Activated CD8-positive, alpha-beta memory T cell treated with anti-CD3 and anti-CD28 coated beads for 1 hour (primary cell): ENCODE measurements at places on chromosomes 2 and 18.

DNA sequence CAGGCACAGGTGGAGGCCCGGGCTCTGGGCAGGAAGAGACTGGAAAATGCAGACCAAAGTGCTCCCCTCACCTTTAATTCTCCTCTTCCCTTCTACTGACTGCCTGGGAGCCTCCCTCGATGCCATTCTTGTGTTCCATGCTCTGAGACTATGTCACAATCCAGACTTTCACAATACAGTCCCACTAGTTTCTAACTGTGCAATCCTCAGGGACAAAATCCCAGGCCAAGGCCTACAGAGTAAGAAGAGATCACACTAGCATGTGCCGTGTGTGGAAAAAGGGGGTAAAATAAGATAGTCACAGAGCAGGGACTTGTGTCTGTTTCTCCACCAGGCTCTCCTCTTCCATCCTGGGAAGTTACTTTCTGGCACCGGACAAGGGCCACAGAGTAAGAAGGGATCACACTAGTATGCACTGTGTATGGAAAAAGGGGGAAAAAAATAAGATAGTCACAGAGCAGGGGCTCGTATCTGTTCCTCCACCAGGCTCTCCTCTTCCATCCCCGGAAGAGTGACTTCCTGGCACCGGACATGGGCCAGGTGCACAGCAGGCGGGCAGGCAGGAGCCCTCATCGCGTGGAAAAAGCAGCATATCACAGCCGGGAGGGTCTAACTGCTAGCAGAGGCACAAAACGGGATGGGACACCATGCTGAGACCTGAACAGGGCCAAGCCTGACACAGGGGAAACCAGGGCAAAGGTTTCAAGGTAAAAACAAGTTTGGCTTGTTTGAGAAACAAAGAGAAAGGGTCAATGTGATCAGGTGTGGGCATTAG is 9.6 kb downstream of the CYB5A start:
- no peak for DNase-seq

GRCh38 chr2:56248965-56249742 is 65.4 kb downstream of the CCDC85A start:
- no peak for DNase-seq

- DNase-seq, result no peak
These were observed 58.1 kb downstream of the DGKD start for GRCh38 chr2:233412405-233412804.

- DNase-seq, result no peak
These were observed 97.4 kb upstream of the NABP1 start for GRCh38 chr2:191580581-191580980.

- DNase-seq, result no peak
These were observed 517.0 kb downstream of the NRXN1 start for GRCh38 chr2:50514901-50515300.

- peak; percentile 20 for DNase-seq
These were observed 378 bp upstream of the IAH1 start for GRCh38 chr2:9473985-9474360.

GRCh38 chr2:13550285-13551231 is 833.8 kb downstream of the TRIB2 start:
- DNase-seq, result no peak

DNA sequence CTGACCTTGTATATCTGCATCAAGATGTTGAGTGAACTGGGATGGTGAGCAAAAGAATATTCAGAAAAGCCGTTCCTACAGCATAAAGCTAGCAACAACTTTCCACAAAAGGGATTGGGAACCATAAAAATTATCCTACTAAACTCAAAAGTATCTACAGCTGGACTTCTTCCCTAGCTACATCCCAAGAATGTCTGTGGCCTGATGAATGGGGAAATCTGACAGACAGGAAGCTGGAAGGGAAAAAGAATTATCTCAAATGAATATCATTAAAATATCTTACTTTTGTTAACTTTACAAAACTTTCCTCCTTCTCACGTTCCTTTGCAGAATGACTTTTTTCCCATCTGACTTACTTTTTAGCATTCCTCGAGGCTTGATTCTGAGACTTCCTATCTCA is 150.9 kb downstream of the PDE11A start:
- DNase-seq, result no peak

GRCh38 chr2:149094217-149095015 is 55.9 kb downstream of the LYPD6B start:
- DNase-seq, result no peak

DNA sequence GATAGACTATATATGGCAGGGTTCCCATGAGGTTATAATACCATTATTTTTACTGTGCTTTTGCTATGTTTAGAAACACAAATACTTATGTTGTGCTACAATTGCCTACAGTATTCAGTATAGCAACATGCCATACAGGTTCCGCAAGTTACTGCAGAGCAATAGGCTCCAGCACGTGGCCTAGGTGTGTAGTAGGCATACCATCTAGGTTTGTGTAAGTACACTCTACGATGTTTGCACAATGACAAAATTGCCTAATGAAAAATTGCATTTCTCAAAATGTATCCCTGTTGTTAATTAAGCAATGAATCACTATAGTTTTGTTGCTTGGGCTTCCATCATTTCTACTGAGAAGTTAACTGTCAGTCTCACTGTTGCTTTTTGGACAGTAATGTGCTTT is 9.8 kb downstream of the CD302 start:
- no peak for DNase-seq

DNA sequence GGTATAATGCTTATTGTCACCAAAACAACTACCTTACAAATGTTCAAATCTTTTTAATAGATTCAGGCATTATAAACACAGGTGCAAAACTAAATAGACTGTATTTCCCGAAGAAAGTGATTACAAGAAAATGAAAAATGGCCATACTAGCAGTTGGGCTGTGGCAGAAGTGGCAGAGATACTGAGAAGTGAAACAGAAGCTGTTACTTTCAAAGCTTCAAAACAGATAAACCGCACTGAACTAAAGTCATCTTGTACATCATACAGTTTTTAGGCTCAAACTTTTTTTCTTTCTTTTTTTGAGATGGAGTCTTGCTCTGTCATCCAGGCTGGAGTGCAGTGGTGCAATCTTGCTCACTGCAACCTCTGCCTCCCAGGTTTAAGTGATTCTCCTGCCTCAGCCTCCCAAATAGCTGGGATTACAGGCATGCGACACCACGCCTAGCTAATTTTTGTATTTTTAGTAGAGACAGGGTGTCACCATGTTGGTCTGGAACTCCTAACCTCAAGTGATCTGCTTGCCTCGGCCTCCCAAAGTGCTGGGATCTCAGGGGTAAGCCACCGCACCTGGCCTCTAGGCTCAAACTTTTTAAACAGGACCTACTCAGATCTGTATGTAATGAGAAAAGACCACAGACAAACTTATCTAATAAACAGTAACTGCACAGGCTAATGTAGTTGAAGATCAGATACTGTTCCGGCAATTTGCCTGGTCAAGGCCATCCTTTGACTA is 77.9 kb upstream of the SATB2 start:
- DNase-seq, result no peak

- DNase-seq, result no peak
These were observed 28.4 kb downstream of the FAM228A start for GRCh38 chr2:24203029-24203786.

DNA sequence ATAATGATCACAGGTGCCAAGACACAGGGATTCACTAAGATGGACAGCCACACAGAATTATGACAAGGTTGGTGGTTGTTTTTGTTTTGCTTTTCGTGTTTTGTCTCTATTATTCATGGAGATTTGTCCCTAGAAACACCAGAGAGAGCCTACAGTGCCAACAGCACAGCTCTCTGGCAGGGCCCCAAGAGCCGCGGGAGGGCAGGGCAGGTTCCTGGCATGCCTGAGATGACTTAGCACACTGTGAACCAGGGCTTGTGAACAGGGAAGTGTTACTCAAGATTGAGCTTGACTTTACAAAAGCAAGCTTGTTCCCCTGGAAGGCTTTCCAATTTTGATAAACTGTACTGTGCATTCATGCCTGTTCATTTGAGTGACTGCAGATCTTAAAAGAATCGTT is 437.4 kb upstream of the SALL3 start:
- no peak for DNase-seq

GRCh38 chr2:45781464-45781811 is 130.0 kb downstream of the PRKCE start:
- no peak for DNase-seq

DNA sequence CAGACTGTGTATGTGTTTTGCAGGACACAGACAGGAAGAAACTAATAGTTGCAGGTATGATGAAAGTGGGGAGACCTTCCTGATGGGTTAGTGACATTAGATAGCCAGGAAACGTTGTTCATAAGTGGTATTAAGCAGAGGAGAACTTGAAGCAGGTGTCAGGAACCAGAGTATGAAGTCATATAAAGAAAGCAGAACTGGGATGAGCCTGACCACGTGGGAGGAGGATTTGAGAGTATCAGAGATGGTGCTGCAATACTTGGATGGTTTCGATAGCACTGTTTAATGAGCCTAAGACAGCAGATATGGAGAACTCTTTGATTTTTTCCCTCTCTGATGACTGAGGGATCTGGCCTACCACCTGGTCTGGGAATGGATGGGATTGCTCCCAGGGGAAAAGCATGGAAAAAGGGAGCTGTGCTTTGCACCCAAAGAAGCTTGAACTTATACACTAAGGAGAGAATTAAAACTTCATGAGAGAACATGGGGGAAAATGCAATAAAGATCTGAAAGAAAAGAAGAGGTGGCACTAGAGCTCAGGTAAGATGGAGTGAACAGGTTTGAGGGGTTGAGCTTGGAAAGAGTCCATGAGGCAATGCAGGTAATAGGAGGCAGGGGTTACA is 226.0 kb upstream of the LRRTM1 start:
- no peak for DNase-seq

DNA sequence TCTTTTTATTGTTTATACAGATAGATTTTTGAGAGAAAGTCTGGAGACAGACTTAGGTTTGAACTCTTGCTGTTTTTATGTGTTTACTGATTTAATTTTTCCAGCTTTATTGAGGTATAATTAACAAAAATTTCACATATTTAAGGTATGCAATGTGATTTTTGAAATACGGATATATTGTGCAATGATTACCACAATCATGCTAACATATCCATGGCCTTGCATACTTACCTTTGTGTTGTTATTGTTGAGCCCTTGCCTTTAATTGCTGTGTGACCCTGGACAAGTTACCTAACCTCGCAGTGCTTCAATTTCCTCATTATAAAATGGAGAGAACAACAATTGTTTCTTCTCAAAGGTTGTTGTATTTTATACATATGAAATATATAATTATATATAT is 13.9 kb upstream of the RBMS1 start:
- DNase-seq, result no peak

GRCh38 chr2:74755386-74755785 is 78.5 kb upstream of the HK2 start:
- no peak for DNase-seq

DNA sequence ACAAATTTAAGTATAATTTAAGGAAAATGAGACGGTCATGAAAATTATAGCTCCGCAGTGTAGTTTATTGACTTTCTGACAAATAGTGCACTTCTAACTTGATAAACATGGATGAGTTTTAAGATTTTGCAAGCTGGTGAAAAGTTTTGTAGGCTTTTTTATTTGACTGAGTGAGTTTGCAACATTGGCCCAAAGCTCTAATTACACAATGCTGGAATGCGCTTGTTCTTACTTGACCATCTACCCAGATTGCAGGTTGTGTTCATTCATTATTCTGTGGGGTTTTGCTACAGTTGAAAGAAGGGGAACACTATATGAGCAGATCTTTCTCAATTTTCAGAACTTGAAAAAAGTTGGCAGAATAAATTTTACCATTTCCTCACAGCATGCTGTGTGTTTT is 13.5 kb downstream of the SPOPL start:
- no peak for DNase-seq

DNA sequence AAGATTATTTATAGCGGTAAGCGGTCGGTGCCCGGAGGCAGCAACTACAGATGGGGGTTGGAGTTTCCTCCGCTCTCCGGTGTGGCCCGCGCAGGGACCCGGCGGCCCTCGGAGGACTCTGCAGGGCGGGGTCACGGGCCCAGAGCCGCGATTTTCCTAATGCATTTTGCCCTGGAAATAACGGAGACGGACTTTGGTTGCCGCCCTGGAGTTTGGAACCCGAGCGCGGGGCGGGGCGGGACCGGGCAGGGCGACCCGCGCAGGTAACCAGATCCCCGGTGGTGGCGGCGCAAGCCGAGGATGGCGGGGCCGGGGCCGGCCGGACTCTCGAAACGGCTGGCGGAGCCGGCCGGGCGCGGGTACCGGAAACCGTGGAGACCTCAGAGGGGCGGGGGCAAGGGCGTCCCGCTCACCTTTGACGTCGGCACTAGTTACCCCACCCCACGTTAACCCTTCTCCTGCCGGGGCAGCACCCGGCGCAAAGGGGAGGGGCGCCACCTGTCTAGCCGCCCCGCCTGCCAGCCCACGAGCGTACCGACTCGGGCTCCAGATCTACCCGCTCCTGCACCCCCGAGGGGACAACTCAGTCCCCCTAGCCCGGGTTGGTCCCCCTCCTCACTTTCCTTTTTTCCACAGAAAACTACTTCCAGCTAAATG is 2.9 kb downstream of the CYP26B1 start:
- no peak for DNase-seq

DNA sequence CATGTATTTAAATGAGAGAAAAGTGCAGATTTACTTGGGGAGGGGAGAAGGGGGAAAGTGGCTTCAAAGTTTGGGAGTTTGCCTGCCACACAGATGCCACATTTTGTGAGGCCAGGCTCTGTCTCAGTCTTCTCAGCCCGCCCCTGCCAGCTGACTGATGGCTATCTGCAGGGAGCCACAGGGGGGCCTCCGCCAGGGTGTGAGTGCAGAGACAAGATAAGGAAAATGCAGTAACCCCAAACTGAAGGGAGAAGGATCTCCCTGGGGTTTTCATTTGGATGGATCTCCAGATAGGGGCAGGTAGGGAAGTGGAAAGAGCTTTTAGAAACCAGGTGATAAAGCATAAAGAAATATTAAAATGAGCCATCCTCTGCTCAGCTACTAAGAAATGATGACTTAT is 128.8 kb downstream of the ZNF521 start:
- no peak for DNase-seq
